MM.1S (cell line): ENCODE measurements at places on chromosomes 3 and 15.

GRCh38 chr15:80989081-80989517 lies 520 bp downstream of the MESD start:
- DNase-seq = no peak

DNA sequence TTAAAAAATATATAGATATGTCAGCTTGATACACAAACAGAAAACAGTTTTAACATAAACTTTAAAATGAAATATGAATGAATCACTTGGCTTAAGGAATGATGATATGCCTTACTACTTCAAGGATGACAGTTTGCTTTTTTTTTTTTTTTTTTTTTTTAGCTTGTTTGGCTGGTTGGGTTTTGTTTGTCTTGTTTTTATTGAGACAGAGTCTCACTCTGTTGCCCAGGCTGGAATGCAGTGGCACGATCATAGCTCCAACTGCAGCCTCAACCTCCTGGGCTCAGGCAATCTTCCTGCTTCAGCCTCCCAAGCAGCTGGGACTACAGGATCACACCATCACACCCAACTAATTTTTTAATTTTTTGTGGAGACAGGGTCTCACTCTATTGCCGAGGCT lies 14.5 kb downstream of the LRRC2 start:
- DNase-seq = no peak

- DNase-seq = no peak
Observed at GRCh38 chr3:24151594-24151993, 206.5 kb downstream of the NR1D2 start.

GRCh38 chr3:25412269-25412668 lies 15.8 kb upstream of the RARB start:
- DNase-seq = no peak

- DNase-seq = no peak
Observed at GRCh38 chr15:99322643-99323405, 71.5 kb downstream of the LRRC28 start.

- no peak for DNase-seq
Observed at GRCh38 chr3:73773233-73773632, 148.5 kb upstream of the PDZRN3 start.

- no peak for DNase-seq
Observed at GRCh38 chr3:111824351-111824750, 34.7 kb upstream of the PHLDB2 start.

GRCh38 chr3:138434276-138434874 lies at the start of gene ESYT3:
Gene ESYT3, plus strand, starts transcription at chr3:138434616. Its CDS starts 183 bp downstream, at chr3:138434799.
- DNase-seq = peak; percentile 72

DNA sequence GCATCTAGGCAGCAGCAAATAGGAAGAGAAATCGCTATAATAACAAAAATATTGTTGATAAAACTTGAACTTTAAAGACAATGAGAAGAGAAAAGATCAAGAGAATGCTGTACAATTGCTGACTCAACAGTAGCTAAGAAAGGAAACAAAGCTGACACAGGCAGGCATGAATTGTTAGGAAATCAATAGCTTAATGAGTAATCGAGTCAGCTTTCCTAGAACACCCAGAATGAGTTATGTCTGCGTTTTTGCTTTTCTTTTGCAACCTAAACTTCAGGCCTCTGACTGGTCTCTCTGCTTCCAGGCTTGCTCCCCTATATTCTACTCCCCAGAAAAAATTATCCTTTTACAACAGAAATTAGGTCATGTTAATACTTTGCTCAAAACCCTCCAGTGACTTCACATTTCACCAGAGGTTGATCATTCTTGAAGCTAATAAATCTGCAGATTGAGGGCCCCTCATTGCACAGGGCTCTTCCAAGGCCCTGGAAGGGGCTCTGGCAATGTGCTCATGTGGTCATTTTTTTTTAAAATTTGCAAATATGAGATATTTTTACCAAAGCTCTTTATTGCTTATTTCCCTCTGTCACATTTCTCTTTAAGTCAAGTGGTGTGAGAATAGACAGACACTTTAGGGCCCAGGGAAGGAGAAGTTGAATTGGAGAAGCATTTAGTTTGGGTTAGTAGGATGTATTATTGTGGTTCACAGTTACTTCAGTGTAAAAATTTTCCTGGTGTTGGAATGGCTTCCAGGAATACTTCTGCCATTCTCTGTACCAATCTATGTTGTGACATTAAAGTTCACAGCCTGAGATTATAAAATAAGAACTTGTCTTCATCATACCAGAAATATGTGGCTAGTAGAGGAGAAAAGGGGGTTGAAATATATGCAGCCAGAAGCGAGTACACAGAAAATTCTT lies 116.3 kb downstream of the TMCO5A start:
- DNase-seq = no peak

DNA sequence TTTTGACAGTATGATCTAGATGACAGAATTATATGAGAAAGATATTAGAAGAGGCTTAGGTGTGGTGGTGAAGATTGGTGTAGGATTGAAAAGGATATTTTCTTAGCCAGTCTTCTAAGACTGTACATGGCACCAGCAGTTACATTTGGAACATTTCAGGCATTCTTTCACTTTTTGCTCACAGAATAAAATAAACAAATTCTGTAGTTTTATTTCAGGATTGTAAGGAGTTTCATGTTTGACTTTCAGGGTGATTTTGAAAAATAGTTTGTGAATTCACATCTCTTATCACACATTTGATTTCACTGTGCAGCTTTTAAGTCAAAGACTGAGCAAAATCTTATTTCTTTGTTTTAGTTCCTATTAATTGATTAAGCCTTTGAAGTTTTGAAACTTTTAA lies 27.1 kb downstream of the DNAJC13 start:
- DNase-seq = no peak

DNA sequence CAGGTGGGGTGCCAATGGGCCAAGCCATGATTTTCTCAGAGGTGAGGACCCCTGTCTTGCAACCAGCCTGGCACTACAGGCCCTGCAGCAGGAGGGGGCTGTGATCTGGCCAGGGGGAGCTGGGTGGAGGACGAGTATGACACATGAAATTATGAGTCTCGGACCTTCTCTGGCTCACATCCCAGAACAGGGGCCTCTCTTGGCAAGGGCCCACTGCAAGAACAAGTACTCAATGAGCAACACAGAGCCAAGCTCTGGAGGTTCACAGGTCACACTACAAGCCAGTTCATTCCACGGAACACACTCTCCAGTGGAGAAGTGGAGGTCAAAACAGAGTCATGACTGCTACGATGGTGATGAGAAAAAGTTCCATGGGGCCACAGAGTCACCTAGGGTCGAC lies 28.3 kb downstream of the CCDC32 start:
- no peak for DNase-seq

DNA sequence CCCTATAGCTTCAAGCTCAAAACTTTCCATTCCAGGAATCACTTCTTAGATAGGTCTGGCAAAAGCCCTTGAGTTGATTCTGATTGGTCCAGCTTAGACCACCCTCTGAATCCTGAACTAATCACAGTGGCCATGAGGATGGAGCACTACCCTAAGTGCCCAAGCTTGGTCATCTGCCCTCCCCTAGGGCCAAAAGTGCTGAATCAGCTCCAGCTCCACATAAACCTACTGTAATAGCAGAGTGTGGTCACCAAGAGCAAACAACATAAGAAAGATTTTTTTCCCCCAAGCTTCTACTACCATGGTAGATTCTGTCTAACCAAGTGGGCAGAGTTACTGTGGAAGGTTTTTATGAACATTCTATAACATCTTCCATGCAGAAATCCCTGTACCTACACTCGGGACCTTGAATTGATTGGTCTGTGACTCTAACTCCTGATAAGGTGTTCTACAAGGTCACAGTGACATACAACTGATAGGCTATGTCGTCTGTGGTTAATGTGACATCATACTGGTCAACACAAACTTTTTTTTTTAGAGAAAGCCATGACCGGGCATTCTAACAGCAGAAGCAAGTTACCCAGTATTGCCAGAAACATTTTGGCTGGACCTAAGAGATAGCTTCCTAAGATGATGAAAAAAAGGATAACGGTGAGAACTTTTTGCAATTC lies 320.9 kb downstream of the MAGI1 start:
- DNase-seq = no peak

DNA sequence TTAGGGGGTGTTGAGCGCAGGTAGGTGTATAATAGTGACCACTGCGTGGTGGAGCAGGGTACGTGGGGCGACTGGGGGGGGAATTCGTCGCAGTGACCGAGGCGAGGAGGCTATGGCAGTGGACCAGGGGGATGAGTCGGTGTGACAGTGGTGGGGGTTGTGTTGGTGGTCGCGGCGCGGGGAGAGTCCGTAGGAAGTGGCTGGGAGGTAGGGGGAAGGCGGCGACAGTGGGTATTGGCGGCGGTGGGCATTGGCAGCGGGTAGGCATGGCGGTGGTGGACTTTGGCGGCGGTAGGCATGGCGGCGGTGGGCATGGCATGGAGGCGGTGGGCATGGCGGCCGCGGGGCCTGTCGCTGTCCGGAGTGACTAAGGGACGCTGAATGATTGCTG lies 739 bp downstream of the SNRPN start:
- no peak for DNase-seq

DNA sequence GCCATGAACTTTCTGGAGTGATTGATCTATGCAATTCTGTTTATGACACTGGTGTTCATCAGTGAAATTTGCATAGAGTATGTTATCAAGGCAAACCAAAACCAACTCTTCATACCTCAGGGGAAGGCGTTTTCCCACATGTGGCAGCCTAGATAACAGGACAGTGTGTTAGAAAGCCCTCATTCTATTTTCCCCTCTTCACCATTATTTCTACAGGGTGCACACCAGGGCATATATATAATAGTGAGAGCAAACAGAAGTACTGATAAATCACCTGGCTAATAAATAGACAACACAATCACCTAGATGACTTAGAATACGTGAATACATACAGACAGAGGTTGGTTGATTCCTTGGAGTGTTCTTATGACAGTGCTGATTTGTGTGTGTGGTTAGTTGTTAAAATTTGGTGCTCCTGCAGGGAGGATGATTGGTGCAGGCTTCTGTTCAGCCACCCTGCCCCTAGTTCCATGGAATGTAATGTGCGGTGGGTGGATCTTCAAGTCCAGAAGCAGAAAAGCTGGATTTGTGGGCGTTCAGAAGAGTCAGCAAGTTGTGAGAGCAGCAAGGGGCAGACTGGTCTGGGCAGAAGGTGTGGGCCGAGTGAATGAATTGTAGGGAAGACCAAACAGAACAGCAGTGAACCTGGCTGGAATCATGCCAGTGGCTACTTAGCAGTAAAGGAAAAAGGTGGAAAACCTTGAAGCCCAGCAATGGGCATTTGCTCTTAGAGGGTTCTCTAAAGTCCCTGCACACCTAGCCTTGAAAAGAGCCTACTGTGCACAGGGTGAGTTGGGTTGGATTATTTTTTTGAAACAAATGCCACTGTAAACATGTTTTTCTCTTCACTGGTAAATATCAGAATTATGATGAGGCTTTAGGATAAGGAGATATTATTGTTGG lies 11.7 kb upstream of the RARRES1 start:
- no peak for DNase-seq

- DNase-seq = no peak
Observed at GRCh38 chr3:107988460-107989175, 102.2 kb downstream of the CD47 start.

GRCh38 chr15:78979456-78980320 lies 34.8 kb upstream of the CTSH start:
- peak; percentile 36 for DNase-seq

DNA sequence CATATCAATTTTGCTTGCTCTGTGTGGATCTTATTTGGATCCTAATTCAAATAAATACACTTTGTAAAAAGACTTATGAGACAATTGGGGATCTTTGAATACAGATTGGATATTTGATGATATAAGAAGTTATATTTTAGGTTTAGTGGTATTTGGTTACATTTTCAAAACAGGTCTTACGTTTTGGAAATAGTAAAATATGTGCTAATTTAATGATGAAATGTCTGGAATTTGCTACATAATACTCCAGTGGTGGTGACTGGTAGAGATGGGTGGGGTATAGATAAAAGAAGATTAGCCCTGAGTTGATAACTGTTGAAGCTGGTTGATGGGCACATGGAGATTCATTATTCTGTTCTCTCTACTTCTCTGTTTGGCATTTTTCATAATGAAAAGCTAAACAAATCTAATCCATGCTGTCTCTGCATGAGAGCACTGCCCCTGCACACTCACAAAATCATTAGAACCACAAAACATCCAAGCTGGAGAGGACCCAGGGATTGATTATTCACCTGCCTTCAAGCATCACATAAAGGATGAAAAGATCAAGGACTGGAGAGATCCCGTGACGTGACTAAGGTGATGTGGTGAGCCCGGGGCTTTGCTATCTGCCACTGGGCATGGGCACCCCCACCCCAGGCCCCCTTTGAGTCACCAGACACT lies 58.9 kb downstream of the TLE3 start:
- no peak for DNase-seq

DNA sequence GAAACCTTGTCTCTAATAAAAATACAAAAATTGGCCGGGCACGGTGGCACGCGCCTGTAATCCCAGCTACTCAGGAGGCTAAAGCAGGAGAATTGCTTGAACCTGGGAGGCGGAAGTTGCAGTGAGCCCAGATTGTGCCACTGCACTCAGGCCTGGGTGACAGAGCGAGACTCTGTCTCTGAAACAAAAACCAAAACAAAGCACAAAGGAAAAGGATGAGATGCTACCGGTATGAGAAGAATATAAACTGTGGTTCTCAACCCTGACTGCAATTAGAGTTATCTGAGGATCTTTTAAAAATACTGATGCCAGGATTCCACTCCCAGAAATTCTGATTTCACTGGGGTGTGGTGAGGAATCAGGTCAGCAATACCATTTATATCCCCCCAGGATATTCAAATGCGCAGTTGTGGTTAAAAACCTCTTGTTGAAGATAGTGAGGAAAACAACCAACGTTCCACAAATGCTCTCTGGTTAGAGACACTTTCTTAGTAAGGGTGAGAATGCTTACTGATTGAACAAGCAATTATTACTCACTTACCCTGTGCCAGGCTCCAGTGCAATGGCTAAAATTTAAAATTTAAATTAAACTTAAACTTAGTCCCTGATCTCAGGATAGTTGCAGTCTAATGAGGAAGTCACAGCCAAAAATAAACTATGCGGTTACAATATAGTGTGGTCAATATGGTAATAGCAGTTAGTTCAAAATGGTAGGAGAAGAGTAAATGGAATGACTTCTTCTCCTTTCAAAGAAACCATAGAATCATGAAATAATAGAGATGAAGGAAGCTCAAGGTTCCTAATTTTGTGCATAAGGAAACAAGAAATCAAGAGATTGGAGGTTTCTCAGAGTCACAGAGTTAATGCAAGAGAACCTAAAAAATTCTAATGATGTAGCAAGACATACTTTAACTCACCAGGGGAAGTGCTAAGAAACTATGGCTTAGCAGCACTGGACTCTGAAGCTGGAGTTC lies 109.5 kb downstream of the SSR3 start:
- peak; percentile 75 for DNase-seq

- DNase-seq = no peak
Observed at GRCh38 chr3:13288732-13289718, 131.1 kb downstream of the NUP210 start.

DNA sequence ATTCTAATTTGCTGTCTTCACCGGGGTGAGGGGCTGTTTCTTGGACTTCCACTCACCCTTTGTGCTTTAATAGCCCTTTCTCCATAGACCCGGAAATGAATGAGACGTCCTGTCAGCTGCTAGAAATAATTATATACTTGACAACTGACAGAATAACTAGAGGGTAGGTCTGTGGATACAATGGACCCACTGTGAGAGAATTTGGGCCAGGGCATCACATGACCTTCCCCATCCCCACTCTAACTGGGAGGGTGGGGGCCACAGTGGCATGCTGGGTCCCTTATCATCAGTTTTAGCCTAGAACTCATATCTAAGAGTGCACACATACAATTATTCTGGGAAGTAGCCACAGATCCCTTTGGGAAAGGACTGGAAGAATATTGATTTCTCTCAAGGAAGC lies 25.9 kb upstream of the MINAR1 start:
- DNase-seq = no peak

- DNase-seq = peak; percentile 56
Observed at GRCh38 chr3:184155644-184156521, 706 bp downstream of the DVL3 start.

- no peak for DNase-seq
Observed at GRCh38 chr3:19248767-19249166, 100.5 kb downstream of the KCNH8 start.
